ENCODE measurements at places on chromosomes 1 and 21.

- DNase-seq = no peak
Measured at GRCh38 chr1:214017191-214017982, 29.6 kb downstream of the PROX1 start.

DNA sequence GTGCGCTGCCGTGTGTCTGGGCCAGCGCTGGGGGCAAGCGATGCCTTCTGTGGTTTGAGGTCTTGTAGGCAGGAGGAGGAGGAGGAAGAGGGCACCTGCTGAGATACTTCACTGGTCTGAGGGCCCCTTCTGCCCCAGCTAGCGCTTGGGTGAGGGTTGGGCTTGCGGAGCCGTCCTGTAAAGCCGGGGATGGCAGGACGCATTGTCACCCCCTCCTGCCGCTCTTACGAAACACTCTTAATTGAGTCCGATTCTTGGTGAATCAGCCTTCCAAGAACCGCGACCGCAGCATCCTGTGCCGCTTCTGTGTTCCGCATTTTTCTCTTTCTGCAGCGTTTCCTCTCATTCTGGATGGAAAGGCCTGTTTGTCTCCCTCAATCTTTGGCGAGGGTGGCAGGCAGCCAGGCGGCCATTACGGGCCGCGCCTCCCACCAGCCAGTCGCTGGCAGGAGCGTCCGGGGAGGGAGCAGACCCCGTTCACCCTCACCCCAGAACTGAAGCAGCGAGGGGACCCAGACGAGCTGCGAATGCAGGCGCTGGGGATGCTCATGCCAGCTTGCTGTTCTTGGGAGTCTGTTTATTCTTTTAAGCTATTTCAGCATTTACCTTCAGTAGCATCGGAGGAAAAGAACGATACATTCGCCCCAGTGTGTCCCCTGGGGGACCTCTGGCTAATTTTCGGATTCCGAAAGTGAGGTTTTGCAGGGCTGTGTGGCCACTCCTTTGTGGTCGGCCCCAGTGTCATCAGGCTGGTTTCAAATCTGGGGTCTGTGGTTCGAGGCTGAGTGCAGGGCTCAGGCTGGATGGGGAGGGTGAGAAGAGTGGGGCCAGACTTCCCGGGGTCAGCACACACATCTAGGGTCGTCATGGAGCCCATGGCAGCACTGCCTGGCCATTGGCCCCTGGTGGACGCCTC, 62.7 kb downstream of the SKI start:
- DNase-seq = peak; percentile 94

GRCh38 chr1:29828526-29829447, 592.5 kb downstream of the PTPRU start:
- DNase-seq = no peak

GRCh38 chr1:222865718-222866117, 50.9 kb downstream of the DISP1 start:
- no peak for DNase-seq

GRCh38 chr1:20008391-20008841, 29.0 kb upstream of the PLA2G2A start:
- no peak for DNase-seq

DNA sequence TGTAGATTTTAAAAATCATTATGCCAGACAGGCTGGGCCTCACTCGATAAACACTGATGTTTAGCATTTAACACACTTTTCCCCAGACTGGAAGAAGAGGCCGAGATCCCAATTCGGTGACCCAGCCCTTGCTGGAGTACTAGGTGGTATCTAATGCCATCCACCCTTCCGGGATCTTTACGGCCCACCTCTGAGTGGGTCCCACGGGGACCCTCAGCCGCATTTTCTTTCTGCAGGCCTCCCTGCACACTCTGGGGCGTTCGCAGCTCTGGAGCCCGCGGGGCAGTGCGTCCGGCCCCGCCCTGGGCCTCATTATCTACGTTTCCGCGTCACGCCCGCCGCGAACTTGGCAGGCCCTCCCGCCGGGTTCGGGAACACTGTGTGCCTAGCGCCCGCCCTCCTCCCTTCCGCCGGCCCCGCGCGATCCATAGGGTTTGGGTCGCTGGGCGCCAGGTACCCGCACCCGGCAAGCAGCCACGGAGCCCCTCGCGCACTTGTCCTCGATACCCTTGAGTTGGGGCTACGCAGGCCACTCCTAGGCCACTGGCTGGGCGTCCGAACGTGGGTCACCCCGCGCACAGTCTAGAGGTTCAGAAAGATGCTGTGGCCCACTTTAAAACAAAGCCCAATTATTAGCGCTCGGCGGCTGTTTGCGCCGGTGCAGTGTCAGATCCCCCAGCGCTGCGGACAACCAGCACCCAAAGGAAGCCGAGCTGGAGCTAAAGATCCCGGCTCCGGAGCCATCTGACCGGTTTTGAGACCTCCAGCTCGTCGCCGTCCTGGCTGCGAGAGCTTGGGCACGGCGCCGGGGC, 950 bp upstream of the EVA1C start:
- peak; percentile 82 for DNase-seq

- no peak for DNase-seq
Measured at GRCh38 chr21:38476385-38476784, 21.9 kb downstream of the ERG start.

GRCh38 chr1:203603940-203604591, 22.6 kb upstream of the ATP2B4 start:
- no peak for DNase-seq

GRCh38 chr1:184851822-184852746, 97.4 kb upstream of the EDEM3 start:
- DNase-seq = no peak

DNA sequence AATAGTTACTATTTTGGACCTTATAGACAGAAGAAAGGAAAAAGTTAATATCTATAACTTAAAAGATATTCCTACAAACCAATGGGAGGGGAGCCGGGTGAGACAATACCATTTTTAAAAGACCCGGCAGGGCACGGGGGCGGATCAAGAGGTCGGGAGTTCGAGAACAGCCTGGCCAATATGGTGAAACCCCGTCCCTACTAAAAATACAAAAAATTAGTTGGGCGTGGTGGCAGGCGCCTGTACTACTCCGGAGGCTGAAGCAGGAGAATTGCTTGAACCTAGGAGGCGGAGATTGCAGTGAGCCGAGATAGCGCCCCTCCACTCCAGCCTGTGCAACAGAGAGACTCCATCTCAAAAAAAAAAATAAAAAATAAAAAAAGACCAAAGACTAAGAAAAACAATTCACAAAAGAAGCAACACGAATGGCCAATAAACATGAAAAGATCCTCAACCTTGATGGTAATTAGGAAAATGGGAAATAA, 1.2 kb upstream of the PSMB2 start:
- DNase-seq = peak; percentile 10

GRCh38 chr1:192927496-192927895, 118.7 kb downstream of the RGS2 start:
- no peak for DNase-seq

- peak; percentile 83 for DNase-seq
Measured at GRCh38 chr1:160085686-160086455, 4.5 kb downstream of the KCNJ9 start.

DNA sequence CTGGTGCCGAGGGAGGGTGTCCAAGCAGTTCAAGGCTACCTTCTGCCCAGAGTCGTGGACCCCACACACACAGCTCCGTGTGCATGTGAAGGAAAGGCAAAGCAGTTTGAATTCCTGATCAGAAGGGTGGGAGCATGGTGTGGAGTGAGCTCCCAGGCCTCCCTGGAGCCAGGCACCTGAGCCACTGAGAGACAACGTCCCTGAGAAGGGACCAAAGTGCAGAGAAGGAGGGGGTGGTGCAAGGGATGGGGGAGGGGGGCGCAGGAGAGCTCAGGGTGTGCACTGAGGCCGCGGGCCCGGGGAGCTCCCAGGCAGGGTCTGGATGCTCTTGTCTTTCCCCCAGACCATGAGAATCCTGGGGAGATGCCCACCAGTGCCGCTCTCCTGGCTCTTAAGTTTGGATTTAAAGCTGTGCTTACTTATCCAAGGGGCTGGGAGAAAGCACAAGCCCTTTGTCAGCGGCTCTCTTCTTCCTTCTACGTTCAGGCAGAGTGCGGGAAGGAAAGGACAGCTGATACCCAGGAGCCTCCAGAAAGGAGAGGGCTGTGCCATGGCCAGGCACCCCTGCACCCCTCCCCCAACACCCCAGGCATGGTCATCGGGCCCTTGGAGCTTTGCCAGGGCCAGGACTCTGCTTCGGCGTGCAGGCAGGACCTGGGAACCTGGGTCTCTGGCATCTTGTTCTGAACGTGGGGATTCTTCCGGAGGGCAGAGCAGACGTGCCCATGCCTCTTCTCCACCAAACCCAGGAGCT, 24.1 kb downstream of the ACTA1 start:
- no peak for DNase-seq

DNA sequence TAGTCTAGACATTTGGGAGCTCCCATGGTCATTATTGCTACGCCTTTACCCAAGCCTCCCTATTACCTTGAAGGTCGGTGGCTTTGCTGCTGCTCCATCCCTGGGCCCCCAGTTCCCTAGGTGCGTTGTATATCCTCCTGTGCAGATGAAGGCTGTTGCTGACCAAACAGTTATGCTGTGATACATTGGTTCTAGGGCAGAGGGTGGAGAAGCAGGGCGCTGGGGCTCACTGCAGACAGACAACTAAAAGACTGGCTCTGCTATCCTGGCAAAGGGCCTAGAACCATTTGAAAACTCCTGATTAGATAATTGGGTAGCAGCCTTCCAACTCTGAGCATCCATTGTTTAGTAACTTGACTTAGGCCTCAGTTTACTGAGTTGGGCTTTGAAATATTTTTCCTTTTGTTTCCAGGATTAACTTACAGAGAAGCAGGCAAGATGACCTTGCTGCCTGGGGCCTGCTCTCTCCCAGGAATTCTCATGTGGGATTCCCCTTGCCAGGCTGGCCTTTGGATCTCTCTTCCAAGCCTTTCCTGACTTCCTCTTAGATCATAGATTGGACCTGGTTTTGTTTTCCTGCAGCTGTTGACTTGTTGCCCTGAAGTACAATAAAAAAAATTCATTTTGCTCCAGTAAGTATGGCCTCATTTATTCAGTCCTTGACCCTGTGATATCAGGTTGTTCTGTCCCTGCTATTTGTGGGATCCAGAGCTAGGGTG, 15.5 kb downstream of the CHI3L2 start:
- no peak for DNase-seq

GRCh38 chr1:150552128-150552910, 3.1 kb downstream of the ADAMTSL4 start:
- peak; percentile 41 for DNase-seq

DNA sequence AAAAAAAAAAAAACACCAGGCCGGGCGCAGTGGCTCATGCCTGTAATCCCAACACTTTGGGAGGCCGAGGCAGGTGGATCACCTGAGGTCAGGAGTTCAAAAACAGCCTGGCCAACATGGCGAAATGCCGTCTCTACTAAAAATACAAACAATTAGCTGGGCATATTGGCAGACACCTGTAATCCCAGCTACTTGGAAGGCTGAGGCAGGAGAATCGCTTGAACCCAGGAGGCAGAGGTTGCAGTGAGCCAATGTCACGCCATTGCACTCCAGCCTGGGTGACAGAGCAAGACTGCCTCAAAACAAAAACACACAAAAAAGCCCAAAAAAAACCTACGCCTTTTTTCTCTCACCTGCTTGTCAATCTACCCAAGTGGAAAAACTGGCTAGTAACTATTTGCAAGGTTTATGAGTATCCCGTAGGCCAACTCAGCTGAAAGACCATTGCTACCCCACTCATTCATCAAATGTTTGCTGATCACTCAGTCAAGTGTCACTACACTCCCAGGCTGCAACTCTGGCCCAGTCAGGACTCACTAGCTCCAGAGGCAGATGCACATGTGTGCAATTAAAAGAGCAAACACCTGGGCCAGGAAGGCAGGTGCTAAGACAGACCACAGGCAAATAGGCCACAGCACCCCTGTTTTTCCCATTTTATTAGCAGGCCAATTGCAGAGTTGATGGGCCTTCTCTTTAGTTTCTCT, 2.0 kb downstream of the CSRP1 start:
- DNase-seq = no peak

DNA sequence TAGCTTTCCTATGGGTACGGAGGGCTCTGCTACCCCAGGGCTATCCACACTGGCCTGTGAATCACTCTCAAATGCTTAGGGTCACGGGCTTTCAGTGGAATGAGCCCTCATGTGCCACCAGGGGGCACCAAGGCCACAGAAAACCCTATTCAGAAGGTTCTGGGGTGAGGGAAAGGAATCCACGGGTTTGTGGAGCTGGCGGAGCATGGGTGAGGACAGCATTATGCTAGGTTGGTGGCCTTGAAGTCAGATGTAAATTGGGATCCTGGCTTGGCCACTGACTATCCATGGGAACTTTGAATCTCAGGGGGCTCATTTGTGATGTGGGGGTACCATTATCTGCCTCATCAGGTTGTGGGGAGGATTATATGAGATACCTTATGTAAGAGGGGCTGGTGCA, 5.1 kb upstream of the LAMTOR5 start:
- peak; percentile 76 for DNase-seq

GRCh38 chr1:28302247-28302646, 26.6 kb upstream of the MED18 start:
- no peak for DNase-seq

- DNase-seq = no peak
Measured at GRCh38 chr1:214570442-214570841, 19.0 kb upstream of the PTPN14 start.

GRCh38 chr1:20194757-20195461, 8.6 kb upstream of the PLA2G2C start:
- DNase-seq = peak; percentile 81

GRCh38 chr1:162056043-162056442, 13.4 kb upstream of the NOS1AP start:
- peak; percentile 56 for DNase-seq

GRCh38 chr1:230631477-230631876, 10.8 kb upstream of the COG2 start:
- no peak for DNase-seq
